ENCODE measurements at places on chromosomes 3 and 15.

GRCh38 chr3:172582712-172583111, 59.5 kb upstream of the TNFSF10 start:
- DNase-seq = no peak

DNA sequence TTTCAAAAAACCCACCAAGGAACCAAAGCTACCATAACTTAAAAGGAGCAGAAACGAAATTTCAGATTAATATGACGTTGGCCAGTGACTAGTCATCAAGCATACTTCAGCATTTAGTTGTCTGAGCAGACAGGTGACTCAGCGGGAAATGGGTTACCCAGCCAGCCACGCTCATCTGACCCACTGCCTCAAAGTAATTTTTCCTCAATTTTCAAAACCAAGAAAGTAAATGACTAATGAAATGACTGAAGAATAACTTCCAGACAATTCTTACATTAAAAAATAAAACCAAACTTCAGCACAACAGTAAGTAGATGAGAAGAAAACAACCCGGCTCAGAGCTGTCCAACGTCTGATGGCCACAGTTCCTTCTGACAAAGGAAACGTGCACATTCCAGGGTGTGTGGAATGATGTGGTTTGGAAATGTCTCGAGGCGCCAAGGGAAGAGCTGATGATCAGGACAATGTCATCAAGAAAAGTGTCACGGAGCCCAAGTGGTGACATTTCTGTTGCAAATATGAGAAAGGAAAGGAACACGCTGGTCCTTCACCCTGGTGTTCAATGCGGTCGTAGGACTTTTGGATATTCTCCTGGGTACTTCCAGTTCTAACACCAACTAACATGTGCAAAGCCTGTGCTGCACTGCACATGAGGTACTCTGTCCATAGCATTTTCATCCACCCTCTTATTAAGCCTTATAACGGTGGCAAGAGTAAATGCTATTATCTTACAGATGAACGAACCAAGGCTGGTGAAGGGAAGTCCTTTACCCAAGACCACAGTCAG, 79.1 kb downstream of the FOXP1 start:
- DNase-seq = peak; percentile 92

GRCh38 chr3:136631424-136631823, 120.8 kb downstream of the STAG1 start:
- no peak for DNase-seq

- DNase-seq = no peak
Measured at GRCh38 chr3:47416041-47416440, 35.2 kb downstream of the PTPN23 start.

DNA sequence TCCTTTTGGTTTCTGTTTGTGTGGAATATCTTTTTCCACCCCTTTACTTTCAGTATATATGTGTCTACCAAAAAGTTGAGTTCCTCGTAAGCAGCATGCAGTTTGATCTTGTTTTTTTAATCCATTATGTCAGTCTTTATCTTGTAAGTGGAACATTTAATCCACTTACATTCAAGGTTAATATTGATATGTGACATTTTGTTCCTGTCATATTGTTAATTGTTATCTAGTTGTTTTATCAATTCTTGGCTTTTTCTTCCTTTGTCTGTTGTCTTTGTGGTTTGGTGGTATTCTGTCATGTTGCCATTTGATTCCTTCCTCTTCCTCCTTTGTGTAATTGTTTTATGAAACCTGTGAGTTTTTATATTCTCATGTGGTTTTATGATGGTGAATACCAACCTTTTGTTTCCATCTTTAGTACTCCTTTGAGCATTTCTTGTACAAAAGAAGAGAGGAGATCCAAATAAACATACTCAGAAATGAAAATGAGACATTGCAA, 43.4 kb upstream of the XCR1 start:
- DNase-seq = no peak

DNA sequence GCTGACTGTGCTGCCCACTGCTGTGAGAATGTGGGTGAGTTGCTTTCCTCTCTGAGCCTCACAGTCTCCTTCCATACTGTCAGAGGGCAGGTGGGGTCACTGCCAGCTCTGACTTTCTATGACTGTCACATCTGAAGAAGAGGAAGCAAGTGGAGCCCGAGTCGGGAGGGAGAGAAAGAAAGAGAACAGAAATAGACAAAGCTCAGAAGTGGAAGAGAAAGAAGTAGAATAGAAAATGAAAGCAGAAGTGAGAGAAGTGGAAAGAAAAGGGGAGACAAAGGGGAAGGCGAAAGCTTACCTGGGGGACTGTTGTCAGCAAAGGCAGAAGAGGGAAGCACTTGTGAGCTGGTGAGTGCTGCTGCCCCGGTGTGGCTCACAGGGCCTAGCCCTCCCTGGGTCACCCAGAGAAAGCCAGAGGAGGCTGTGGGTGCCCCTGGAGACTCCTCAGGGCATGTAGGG, 57.9 kb downstream of the EPHB1 start:
- no peak for DNase-seq

DNA sequence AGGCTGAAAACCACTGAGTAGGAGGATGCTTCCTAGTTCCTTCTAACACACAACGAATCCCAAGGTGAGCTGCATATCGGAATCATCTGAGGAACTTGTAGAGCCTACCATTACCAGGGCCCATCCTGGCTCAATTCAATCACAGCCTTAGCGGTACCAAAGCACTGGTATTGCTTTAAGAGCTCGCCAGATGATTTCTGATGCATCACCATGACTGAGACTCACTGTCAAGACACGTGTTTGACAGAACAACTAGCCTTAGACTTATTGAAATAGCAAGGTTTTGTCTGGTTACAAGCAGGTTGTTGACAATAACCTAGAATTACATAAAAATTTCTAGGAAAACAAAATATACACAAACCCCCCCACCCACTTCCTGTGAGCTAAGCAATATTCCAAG, 68.5 kb downstream of the CBLB start:
- DNase-seq = no peak

GRCh38 chr15:69805248-69805953, 292.3 kb downstream of the TLE3 start:
- DNase-seq = no peak

DNA sequence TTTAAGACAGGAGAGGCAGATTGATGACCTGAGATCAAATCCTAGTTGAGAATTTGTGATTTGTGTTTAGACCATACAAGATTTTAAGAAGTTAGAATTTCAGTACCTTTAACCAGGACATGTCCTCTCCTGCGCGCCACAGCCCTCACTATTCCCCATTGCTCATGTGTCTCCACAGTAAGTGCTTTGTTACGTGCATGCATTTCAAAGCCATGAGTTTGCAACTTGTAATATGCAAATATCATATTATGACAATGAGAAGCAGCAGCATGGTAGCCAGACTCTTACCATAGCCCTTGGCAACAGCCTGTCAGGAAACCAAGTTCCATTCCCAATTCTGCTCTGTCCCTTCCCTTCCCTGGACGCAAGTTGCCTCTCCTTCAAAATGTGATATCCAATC, 73.3 kb upstream of the ATP13A5 start:
- DNase-seq = no peak

GRCh38 chr3:74693696-74694393, 79.4 kb upstream of the CNTN3 start:
- no peak for DNase-seq

Measured in stromal cell of bone marrow (primary cell).